ENCODE measurements at places on chromosomes 11 and 22.

- peaks cover 60% of the 10 kb centered on the region for H3K4me1 ChIP-seq
- no peaks in the 10 kb centered on the region for H3K27me3 ChIP-seq
- no peak for DNase-seq
- H3K27ac ChIP-seq, result peak within 1 kb of the TSS; percentile 96
These were observed at the start of gene ARHGEF17 for GRCh38 chr11:73308003-73308960. TSS of gene ARHGEF17 (plus strand) at chr11:73308276. CDS start at chr11:73308639, 363 bp downstream.

- H3K27me3 ChIP-seq, result peaks cover 32% of the 10 kb centered on the region
- no peak overlapping the region for H3K27ac ChIP-seq
- DNase-seq, result no peak
- H3K4me1 ChIP-seq, result peaks cover 2% of the 10 kb centered on the region
- no peak overlapping the region for H3K4me3 ChIP-seq
- no peaks in the 10 kb centered on the region for H3K36me3 ChIP-seq
These were observed 54.9 kb upstream of the HTATIP2 start for GRCh38 chr11:20308601-20309000.

- H3K27ac ChIP-seq, result no peak overlapping the region
- no peak for DNase-seq
- H3K36me3 ChIP-seq, result peaks cover 7% of the 10 kb centered on the region
- H3K4me1 ChIP-seq, result peaks cover 3% of the 10 kb centered on the region
These were observed 10.5 kb downstream of the IGSF22 start for GRCh38 chr11:18715476-18715875.

GRCh38 chr11:61484541-61484940, 24.0 kb upstream of the LRRC10B start:
- H3K4me3 ChIP-seq, result no peak overlapping the region
- H3K4me1 ChIP-seq, result peaks cover 46% of the 10 kb centered on the region
- H3K27me3 ChIP-seq, result no peaks in the 10 kb centered on the region
- peaks cover 31% of the 10 kb centered on the region for H3K36me3 ChIP-seq

GRCh38 chr11:102306817-102307726, 10.2 kb upstream of the BIRC3 start:
- H3K36me3 ChIP-seq, result no peaks in the 10 kb centered on the region
- H3K4me3 ChIP-seq, result no peak overlapping the region
- H3K27me3 ChIP-seq, result no peaks in the 10 kb centered on the region
- H3K27ac ChIP-seq, result no peak overlapping the region

GRCh38 chr22:43344520-43344787, 1.3 kb upstream of the SCUBE1 start:
- H3K27ac ChIP-seq, result no peak overlapping the region
- H3K4me1 ChIP-seq, result peaks cover 25% of the 10 kb centered on the region
- no peaks in the 10 kb centered on the region for H3K36me3 ChIP-seq

DNA sequence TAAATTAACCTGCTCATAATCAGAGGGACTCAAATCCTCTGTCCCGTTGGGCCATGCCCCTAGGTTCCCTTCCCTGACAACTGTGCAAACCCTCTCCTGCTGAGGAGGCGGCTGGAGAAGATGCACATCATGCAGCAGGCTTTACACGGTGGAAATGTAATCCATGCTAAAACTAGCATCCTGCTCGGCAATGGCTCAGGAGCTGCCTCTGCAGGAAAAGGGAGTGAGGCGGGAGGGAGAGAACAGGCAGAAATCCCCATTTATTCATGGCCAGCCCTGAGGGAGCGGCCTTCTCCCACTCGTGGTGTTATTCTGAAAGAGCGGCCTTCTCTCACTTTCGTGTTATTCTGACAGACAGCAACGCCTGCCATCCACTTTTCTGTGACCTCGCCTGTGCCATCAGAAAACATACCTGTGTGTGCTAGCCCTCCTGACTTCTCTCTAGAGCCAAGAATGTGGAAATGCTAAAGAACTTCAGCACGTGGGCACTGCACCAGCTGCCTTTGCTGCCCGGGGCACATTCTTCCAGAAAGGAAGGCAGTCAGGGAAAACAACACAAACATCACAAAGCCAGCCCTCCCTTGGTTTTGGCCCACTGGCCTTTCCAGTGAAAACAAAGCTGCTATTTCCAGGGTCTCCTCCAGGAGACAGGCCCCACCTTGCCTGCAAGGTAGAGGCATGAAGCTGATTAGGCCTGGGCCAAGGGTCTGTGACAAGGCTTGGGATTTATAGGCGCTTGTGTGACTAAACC, 62.9 kb upstream of the BID start:
- H3K4me1 ChIP-seq, result peaks cover 31% of the 10 kb centered on the region
- H3K27ac ChIP-seq, result peak overlapping the region; percentile 44
- H3K27me3 ChIP-seq, result no peaks in the 10 kb centered on the region
- H3K4me3 ChIP-seq, result no peak overlapping the region
- DNase-seq, result peak; percentile 75

DNA sequence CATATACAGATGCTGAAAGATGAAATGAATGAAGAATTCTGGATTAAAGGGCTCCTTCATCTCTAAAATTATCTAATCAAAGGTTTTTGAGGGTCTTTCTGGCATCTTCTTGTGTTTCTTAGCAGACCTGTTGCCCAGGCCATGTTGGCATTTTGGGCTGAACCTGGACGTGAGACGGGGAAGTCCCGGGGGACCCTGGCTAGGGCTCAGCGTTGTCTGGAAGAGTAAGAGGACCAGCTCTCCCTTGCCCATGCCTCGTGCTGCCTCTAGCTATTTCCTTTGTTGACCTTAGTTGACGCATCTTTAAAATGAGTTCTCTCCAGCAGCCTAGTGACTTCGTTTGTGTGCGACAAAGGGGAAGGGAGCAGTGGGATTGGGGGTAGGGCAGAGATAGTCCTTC, 152.2 kb downstream of the ST3GAL4 start:
- H3K36me3 ChIP-seq, result no peaks in the 10 kb centered on the region
- no peak overlapping the region for H3K4me3 ChIP-seq
- H3K27me3 ChIP-seq, result no peaks in the 10 kb centered on the region
- H3K4me1 ChIP-seq, result peaks cover 6% of the 10 kb centered on the region
- H3K27ac ChIP-seq, result no peak overlapping the region

GRCh38 chr11:23859087-23859486, 637.8 kb upstream of the LUZP2 start:
- H3K27me3 ChIP-seq, result no peaks in the 10 kb centered on the region
- no peaks in the 10 kb centered on the region for H3K4me1 ChIP-seq
- H3K4me3 ChIP-seq, result no peak overlapping the region
- H3K36me3 ChIP-seq, result no peaks in the 10 kb centered on the region

GRCh38 chr11:11436715-11437313, 83.8 kb upstream of the CSNK2A3 start:
- no peak overlapping the region for H3K27ac ChIP-seq
- H3K36me3 ChIP-seq, result no peaks in the 10 kb centered on the region
- no peak overlapping the region for H3K4me3 ChIP-seq
- DNase-seq, result no peak

DNA sequence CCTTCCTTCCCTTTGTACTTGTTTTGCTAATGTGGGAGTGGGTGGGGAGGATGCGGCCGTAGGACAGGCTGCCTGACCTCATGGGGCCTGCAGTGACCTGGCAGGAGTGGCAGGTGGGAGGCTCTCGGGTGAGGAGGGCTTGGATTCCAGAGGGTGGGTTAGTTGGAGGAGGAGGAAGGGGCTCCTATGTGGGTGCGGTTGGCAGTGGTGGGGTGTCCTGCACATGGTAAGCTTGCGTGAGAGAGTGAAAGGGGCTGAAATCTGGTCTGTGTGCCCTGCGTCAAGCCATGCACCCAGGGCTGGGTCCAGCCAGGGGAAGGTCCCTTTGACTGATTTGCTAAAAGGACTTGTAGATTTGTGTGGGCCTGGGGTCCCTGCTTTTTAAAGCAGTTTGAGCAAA, 90.7 kb upstream of the OR4B1 start:
- no peak overlapping the region for H3K27ac ChIP-seq
- H3K36me3 ChIP-seq, result peaks cover 51% of the 10 kb centered on the region
- no peak for DNase-seq
- no peak overlapping the region for H3K4me3 ChIP-seq
- no peaks in the 10 kb centered on the region for H3K27me3 ChIP-seq

GRCh38 chr11:16015741-16016467, 340.4 kb downstream of the SOX6 start:
- no peaks in the 10 kb centered on the region for H3K27me3 ChIP-seq
- H3K27ac ChIP-seq, result no peak overlapping the region
- no peaks in the 10 kb centered on the region for H3K36me3 ChIP-seq

GRCh38 chr22:25375683-25376082, 156.2 kb downstream of the CRYBB2 start:
- H3K27ac ChIP-seq, result no peak overlapping the region
- no peaks in the 10 kb centered on the region for H3K4me1 ChIP-seq
- no peaks in the 10 kb centered on the region for H3K27me3 ChIP-seq

DNA sequence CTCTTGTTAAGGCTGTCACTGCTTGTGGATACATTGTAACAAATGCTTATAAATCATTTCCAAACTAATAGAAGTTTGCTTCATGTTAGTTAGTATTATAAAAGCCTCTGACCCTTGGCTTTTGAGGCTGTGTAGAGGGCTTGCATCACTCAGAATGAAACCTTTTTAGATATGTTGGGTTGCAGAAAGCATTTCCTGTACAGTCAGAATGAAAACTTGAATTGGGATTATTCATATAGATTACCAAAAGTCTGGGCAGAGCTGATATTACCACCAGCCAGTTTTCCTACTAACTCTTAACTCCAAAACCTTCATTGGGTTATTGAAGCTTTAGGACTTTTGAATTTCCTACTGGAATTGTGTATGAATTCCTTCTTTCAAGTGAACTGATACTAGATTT, 12.0 kb downstream of the KMT2A start:
- no peak for DNase-seq
- H3K4me1 ChIP-seq, result no peaks in the 10 kb centered on the region
- no peak overlapping the region for H3K27ac ChIP-seq
- H3K36me3 ChIP-seq, result peaks cover 13% of the 10 kb centered on the region

GRCh38 chr11:26953770-26954392, 40.0 kb upstream of the FIBIN start:
- H3K36me3 ChIP-seq, result no peaks in the 10 kb centered on the region
- no peak overlapping the region for H3K27ac ChIP-seq
- no peaks in the 10 kb centered on the region for H3K27me3 ChIP-seq
- DNase-seq, result no peak
- H3K4me3 ChIP-seq, result no peak overlapping the region

DNA sequence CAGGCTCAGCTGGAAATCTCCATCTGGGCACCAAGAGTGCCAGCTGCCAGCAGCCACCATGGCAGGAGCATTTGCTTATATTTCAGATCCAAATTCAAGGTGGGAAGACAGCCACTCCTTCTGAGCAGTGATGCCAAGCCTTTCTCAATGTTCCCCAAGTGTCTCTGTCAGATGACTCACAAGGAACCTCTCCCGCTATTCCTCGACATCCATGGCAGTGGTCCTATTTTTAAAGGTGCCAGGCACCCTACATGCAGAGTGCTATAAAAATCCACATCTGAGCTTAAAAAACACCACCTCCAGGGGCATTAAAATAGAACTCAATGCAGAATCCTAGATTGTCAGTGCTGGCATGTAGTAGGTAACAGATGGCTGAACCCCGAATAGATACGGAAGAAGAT, 112.1 kb downstream of the SLC1A2 start:
- peaks cover 45% of the 10 kb centered on the region for H3K36me3 ChIP-seq
- no peak overlapping the region for H3K4me3 ChIP-seq
- H3K4me1 ChIP-seq, result peaks cover 7% of the 10 kb centered on the region
- no peak for DNase-seq
- H3K27me3 ChIP-seq, result no peaks in the 10 kb centered on the region
- no peak overlapping the region for H3K27ac ChIP-seq

DNA sequence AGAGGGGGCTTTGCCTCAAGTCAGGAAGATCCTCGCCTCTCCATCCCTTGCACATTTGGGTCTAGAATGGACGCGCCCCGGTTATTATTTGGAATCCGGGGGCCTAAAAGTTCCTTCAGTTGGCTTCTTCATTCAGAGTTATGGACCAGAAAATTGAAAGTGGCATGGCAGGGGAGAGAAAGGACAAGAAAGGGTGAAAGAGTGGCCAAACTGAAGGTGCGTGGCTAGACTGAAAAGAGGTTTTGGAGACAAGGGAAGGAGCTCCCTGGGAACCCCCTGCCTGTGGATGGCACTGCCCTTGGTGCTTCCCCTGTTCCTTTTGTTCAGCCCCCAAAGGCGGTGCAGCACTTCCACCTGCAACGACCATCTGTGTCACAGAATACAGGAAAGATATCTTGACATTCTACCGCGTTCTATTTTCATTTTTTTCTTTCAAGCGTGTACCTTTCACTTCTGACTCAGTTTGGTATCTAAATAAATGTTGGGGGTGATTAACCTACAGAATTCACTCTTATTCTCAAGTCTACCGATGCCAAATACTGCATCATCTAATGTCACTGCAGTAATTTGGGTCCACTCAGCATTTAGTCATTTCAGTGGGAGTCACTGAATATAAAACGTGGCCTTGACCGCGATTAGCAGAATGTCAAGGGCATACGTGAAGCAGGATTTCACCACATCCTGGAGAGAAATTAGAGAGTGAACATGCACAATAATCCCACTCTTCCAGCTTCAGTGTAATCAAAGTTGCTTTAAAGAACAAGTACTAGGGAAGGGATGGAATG, 88.1 kb upstream of the ARHGAP32 start:
- peak overlapping the region; percentile 85 for H3K27ac ChIP-seq
- peak overlapping the region; percentile 67 for H3K4me3 ChIP-seq
- no peaks in the 10 kb centered on the region for H3K27me3 ChIP-seq
- no peak for DNase-seq
- peaks cover 9% of the 10 kb centered on the region for H3K4me1 ChIP-seq
- no peaks in the 10 kb centered on the region for H3K36me3 ChIP-seq

- no peaks in the 10 kb centered on the region for H3K36me3 ChIP-seq
- H3K27me3 ChIP-seq, result no peaks in the 10 kb centered on the region
- DNase-seq, result no peak
- H3K27ac ChIP-seq, result no peak overlapping the region
- no peak overlapping the region for H3K4me3 ChIP-seq
These were observed 17.1 kb upstream of the PATE1 start for GRCh38 chr11:125728969-125729368.

Measured in spinal cord (tissue), 10 donors.